ENCODE measurements at places on chromosomes 11 and 22. TPM values are rescaled to one million over a fixed set of nuclear protein-coding genes. Genes with fewer than 3 reads are reported as not detected.

- DNase-seq, result no peak
Measured at GRCh38 chr11:69446108-69446507, 35.4 kb upstream of the LINC01488 start.

GRCh38 chr11:112770033-112770432 is 191.2 kb upstream of the NCAM1 start:
- no peak for DNase-seq

DNA sequence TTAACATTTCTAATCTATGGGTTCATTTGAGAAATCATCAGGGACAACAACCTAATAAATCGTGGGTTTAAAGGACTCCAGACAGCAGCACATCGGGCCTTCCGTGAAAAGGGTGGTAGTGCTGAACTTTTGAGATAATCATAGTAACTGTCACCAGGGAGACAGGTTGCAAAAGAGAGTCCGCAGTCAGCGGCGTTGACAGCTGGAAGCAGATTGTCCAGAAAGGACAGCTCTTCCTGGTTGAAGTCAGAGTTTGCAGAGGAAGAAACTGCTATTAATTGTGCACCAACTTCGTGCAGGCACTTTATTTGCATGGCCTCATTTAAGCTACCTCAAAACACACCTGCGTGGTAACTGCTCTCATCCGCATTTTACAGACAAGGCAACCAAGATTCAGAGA is 20.5 kb upstream of the ISX start:
- no peak for DNase-seq

- no peak for DNase-seq
Measured at GRCh38 chr11:118380571-118380970, 20.8 kb upstream of the ATP5MG start.

GRCh38 chr11:95219599-95219998 is 11.4 kb downstream of the SESN3 start:
- no peak for DNase-seq

- no peak for DNase-seq
Measured at GRCh38 chr22:24016156-24016555, 5.1 kb downstream of the CABIN1 start.

DNA sequence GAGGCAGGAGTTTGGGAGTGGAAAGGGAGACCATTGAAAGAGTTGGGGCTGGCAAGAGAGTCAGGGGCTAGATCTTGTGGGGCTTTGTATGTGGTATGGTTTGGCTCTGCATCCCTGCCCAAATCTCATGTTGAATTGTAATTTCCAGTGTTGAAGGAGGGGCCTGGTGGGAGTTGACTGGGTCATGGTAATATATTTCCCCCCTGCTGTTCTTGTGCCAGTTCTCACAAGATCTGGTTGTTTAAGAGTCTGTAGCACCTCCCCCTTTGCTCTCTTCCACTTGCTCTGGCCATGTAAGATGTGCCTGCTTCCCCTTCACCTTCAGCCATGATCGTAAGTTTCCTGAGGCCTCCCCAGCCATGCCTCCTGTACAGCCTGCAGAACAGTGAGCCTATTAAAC is 10.1 kb upstream of the RAB3IL1 start:
- peak; percentile 36 for DNase-seq

DNA sequence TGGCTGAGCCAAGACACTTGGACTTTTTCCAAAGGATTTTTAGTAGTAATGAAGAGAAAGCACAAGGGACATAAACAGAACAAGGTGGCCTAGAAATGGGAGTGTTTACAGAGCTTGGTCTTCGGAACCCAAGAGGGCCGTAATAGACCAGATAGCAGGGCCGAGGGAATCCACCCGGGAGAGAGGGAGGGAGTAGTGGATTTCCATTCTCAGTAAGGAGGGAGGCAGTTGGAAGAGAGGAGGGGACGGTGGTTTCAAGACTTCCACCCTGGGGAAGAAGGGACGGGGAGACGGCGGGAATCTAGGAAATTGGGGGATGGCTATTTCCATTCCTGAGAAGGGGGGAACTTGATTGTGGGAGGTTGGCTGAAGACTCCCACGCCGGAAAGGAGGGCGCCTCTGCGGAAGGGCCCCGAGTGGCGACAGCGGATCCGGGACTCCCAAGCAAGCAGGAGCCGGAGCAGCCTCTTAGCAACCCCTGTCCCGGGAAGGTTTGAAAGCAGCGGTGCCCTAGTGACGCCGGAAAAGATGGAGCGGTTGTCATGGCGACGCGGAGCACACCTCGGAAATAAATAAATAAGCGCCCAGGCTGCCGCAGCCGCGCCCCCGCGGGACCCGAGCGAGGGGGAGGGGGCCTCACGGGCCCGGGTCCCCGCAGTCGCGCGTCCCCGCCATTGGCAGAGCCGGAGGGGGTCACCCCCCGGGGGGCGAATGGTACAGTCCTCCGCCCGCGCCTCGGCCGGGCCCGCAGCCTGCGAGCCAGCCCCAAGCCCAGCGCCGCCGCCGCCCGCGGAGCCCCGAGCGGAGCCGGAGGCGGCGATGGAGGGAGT is 31.6 kb downstream of the EIF3F start:
- DNase-seq, result no peak

DNA sequence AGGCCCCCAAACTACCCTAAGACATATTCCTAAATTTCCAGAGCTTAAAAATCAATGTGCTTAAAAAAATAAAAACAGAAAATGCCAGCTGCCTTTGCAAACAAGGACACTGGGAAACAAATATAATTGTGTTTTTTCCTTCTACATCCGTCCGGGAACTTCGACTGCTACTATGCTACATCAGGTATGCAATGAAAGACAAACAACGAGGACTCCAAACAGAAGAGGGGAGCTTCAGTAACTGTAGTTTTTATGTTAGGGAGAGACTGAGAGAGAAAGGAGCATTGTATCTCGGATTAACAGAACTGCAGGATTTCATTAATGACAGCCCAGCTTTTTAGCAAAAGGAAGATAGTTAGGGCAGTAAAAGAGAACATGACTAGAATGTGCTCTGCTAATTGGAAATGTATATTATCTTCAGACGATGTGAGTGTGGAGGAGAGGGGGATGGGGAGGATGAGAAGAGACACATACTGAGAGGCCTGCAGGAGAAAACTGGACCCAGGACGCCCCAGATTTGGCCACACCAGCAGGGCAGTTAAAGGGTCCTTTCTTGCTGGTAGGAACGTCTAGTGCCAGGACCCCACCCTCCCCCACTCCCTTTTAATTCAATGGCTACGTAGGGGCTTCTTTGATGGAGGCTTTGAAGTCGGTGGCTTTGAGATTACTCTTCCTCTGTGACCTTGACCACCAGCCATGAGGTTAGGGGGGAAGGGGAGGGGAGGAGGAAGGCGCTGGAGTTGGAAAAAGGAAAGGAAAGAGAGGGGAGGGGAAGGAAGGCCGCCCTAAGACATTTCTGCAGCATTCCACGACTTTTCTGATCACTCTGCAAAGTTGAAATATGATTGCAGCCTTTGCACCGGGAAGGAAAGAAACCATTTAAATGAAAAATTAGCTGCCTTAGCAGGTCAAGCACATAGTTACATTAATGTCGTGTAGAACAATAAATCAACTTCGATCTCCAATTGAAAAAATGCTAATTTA is 187.1 kb downstream of the BLID start:
- DNase-seq, result no peak

DNA sequence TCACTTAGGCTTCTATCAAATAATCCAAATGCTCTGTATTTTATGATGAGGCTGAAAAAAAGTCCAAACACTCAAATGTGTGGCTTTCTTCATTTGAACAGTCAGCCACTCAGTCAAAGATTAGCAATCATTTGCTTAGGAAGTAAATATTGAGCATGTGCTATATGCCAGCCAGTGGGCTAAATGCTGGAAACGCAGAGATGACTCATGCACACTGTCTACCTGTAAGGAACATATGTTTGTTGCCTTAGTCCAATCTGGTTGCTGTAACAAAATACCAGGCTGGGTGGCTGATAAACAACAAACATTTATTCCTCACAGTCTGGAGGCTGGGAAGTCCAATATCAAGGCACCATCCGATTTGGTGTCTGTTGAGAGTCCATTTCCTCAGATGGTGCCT is 617.3 kb downstream of the NTM start:
- no peak for DNase-seq

DNA sequence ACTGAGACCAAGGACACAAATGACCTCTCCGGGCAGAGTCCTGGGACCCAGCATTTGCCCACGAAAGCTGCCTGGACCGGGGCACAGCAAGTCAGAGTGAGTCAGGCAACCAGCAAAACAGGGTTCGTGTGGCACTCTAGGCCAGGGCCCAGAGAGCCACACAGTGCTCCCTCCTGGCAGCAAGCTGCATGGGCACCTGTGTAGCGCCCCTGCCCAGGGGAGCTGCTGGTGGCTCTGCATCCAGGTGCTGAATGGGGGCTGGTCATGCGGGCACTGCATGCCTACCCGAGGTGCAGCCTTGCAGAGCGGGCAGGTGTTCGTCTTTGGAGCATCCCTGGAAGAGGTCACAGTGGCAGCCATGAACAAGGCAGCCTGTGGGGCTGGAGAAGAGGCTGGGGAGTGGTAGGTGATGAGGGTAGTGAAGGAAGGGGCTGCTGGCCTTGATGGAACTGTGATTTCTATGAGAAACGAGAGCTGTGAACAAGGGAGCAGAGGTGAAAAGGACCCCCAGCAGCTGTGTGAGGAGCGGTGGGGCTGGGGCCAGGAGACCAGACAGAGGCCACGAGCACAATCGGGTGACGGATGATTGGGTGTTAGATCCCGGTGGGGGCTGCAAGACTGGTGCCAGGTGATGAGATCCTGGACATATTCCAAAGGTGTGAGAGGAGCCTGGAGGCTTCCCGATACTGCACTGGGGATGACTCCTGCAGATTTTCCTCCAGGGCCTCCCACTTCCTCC is 63.3 kb downstream of the DGCR2 start:
- no peak for DNase-seq

DNA sequence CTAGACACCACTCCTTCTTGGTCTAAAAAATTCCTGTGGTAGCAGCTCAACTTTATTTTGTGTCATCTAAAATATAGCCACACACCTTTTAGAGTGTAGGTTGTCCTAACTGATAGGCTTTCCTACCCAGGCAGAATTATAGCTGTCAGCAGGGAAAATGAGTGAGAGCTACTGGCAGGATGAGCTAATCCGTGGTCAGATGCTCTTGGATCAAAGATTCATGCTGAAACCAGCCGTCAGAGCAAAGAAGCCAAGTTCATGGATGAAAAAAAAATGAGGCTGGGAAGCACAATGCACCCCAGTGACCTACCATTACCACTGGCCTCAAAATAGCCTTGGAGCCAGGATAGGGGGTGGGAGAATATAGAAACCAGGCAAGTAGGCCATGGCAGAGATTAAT is 113.1 kb upstream of the BLID start:
- no peak for DNase-seq

DNA sequence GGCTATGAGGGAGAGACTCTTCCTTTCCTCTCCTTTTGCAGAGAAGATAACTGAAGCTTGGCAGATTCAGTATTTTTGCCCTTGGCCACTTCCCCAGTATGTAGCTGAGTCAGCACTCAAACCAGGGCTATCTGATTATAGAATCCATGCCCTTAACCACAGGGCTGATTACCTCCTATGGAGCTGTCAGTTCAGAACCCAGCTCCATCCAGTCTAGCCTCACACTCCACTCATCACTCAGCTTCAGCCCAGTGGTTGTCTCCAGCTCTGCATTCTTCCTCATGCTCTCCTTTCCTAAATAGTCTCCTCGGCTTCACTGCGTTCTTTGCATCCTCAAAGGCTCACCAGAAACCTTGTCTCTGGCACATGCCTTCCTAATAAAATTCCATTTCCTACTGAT is 151.6 kb upstream of the BLID start:
- no peak for DNase-seq

- DNase-seq, result no peak
Measured at GRCh38 chr11:35458846-35459245, 39.5 kb upstream of the SLC1A2 start.

- DNase-seq, result no peak
Measured at GRCh38 chr11:70807195-70807543, 408.8 kb downstream of the CTTN start.

DNA sequence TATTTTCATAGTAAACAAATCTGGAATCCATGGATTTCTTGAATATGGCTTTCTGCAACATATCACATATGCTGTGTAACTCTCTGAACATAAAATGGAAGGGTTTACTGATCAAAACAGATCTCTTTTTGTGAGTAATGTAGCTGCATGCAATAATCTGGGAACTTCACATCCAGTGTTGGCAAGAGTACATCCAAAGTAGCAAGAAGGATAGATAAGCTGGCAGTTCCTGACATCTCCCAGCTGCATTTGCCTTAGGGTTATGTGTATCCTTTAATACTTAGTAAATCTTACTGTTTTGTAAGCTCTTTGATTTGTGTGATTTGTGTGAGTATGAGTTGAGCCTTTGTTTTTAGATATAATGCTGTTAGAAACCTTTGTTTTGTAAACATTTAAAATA is 280.4 kb upstream of the CNTN5 start:
- DNase-seq, result no peak

DNA sequence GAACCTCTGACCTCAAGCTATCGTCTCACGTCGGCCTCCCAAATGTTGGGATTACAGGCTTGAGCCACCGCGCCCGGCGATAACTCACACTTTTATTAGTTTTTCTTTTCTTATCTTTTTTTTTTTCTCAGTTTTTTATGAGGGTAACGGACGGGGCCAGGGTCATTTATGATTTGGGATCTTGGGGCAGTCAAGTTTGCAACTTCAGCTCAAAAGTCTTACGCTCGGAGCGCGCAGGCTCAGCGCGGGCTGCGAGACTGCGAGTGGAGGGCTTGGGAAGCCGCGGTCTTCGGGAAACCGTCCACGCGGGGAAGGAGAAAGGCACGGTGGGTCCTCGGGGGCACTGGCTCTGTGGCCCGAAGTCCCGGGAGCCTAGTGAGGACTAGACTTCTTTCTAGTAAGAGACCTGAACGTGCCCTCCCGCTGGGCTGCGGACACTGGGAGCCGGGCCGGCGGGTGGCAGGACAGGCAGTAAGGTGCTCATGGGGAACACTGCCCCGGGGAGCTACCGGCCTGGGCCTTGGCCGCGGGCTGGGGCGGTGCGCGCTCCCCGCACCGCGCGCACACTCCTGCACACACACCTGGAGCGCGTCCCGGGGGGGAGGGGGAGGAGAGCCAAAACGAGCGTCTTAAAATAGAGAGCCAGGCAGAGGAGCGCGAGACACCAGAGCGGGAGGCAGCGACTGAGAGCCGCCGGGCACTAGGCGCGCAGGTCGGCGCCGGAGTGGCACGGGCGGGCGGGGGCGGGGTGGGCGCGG is 476 bp upstream of the BARX2 start:
- no peak for DNase-seq

GRCh38 chr11:62823677-62824076 is 8.2 kb downstream of the STX5 start:
- DNase-seq, result no peak

DNA sequence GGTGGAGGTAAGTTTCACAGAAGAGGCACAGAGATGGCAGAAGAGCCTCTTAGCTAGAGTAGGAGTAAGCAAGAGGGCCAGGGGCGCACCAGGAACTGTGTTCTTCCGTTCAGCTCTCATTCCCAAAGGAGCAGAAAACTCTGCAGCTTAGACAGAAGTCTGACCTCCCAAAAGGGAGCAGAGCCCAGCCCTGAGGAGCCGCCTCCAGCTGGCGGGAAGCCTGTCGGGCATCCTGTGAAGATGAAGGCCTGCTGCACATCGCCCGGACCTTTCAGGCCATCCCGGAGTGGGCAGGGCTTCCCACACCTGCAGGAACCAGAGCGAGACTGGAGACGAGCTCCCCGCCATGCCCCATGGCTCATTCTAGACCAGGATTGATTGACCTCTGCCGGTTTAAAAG is 1102.8 kb downstream of the BRD1 start:
- no peak for DNase-seq

The FOLH1 gene
- total RNA-seq, result 7.0 TPM

The CACNA1I gene
- not detected for total RNA-seq

The HIRA gene
- 16.9 TPM for total RNA-seq

The RBFOX2 gene
- total RNA-seq, result 53.6 TPM

The KCNQ1OT1 gene
- total RNA-seq, result 0.56 TPM

All from SK-MEL-5 (cell line).